Left ventricle myocardium superior (tissue), 1 donor: ENCODE measurements at places on chromosomes 5 and 9.

GRCh38 chr9:105883847-105884246 lies 189.5 kb downstream of the TMEM38B start:
- DNase-seq, result no peak

- no peak for DNase-seq
Observed at GRCh38 chr9:80592413-80592812, 1020.6 kb downstream of the TLE4 start.

DNA sequence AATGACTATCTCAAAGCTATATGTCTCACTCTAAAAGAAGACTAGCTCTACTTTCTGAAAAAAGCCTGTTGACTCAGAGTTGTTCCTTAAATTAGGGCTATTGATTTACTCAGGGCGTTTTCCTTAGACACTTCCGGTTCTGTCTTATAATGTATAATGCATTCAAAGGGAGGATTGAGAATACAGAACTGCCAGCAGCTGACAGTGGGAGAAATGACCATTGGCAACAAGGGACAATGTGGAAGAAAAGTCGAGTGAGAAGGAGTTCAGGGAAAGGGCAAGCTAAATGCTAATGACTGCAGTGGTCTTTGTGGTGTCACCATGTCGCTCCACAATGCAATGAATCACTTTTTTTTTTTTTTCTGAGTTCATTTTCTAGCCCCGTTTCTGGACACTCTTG lies 65.7 kb upstream of the ANKH start:
- no peak for DNase-seq

GRCh38 chr9:88874391-88874790 lies 116.9 kb upstream of the S1PR3 start:
- no peak for DNase-seq

- no peak for DNase-seq
Observed at GRCh38 chr5:56710826-56711590, 104.3 kb upstream of the MAP3K1 start.

DNA sequence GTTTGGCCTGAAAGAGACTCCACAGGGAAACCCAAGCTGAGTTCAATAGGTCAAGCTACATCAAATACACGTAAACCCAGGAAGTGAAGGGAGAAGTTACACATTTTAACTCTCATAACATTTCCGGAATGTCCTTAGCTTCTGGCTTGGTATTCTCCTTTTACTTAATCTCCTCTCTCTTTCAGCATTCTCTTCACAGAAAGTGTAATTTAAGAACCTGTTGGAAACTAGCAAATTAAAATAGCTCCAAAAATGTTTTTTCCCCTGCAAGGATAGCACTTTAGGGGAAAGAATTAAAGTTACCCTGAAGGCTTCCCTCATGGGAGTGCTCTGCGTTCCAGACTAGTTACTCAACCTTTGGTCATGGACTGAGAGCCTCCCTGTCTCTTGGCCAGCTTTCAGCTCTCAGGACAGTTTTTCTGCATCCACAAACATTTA lies 292.7 kb upstream of the TARS1 start:
- DNase-seq, result no peak

DNA sequence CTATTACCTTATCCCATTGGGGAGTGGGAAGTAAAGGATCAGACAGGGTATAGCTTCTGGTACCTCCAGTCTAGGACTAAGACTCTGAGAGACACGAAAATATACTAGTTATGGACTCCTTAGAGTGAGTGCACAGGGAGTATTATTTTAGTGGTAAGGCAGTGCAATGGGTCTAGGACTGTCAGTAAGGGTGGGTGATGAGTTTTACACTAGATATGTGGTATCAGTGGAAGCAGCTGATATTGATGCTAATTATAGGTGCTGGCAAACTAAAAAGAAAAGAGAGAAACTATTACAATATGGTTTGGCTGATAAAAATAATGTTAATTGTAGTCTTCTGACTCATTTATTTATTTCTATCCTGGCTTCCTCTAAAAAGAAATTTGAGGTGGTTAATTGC lies 118.6 kb downstream of the UNC13B start:
- no peak for DNase-seq

- no peak for DNase-seq
Observed at GRCh38 chr9:90162819-90163218, 479.8 kb downstream of the DIRAS2 start.

DNA sequence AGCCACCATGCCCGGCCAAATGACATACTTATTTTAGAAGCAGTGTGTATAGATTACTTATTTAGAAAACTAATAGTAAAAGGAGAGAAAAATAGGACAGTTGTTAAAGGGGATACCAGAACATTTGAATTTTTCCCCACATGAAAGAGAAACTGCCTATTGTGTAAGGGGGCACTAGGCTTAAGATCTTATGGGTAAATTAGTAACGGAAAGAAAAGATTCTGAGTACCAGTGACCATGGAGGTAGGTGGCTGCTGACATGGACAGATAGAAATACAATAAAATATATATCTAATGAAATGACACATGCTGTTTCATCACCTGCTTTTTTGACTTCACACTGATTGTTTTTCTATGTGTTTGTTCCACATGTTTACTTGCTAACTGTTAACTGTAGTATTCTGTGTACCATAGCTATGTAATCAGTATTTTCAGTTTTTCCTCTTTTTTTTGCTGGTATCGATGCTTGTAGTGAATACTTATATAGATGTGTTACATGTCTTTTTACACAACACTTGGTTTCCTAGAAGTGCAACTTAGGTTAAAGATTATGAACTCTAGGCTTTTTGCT lies 3.0 kb upstream of the DNAJC21 start:
- DNase-seq, result no peak

DNA sequence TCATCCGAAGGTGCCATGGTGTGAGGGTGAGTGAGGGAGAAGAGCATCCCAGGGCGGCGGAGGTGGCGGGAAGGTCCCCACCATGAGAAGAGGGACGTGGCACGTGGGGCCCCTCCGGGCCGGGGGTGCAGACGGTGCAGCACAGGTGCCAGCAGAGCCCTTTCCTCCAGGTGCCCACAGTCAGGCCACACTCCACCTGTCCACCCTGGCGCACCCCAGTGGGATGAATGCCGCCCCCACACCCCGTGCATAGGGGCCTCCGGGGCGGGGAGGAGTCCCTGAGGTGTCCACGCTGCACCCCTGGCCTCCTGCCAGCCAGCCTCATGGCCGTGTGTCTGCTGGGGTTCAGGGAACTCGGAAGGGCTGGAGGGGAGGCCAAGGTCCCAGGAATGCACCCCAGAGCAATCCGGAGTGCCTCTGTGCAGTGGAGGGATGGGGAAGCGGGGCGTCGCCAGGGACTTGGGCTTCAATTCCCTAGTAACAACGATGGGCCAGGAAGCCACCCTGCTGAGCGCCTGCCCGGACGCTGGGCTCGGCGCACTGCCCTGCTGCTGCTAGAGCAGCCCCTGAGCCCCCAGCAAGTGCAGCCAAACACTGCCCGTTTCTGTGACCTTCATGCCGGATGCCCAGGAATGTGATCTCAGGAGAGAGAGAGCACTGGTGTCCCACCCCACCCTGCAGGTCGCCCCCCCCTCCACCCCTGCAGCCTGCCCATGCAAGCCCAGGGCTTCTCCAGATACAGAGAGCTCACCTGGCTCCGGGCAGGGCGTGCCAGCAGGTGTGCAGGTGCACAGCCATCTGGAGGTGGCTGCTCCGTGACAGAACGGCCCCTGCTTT lies 8.8 kb upstream of the NACC2 start:
- no peak for DNase-seq

DNA sequence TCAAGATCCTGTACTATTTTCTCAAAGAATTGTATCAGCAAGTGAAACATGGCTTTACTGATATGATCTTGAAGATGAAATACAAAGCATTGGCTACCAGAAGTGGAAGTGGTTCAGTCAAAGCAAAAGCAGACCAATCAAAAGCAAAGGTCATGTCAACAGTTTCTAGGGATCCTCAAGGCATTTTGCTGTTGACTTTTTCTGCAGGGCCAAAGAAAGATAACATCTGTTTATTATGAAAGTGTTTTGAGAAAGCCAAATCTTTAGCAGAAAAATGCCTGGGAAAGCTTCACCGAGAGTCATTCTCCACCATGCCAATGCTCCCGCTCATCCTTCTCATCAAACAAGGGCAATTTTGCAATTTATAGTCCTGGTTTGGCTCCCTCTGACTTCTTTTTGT lies 90.3 kb upstream of the ACO1 start:
- DNase-seq, result no peak

- DNase-seq, result no peak
Observed at GRCh38 chr9:90420768-90421513, 221.7 kb downstream of the DIRAS2 start.

- DNase-seq, result no peak
Observed at GRCh38 chr9:4594545-4594944, 67.5 kb upstream of the PLPP6 start.

GRCh38 chr5:145445027-145445426 lies 390.1 kb downstream of the PRELID2 start:
- no peak for DNase-seq

- no peak for DNase-seq
Observed at GRCh38 chr9:106716820-106717219, 146.1 kb upstream of the ZNF462 start.

- DNase-seq, result no peak
Observed at GRCh38 chr9:117696154-117696553, 8.0 kb upstream of the TLR4 start.

- DNase-seq, result no peak
Observed at GRCh38 chr5:137233726-137234125, 265.4 kb downstream of the SPOCK1 start.

DNA sequence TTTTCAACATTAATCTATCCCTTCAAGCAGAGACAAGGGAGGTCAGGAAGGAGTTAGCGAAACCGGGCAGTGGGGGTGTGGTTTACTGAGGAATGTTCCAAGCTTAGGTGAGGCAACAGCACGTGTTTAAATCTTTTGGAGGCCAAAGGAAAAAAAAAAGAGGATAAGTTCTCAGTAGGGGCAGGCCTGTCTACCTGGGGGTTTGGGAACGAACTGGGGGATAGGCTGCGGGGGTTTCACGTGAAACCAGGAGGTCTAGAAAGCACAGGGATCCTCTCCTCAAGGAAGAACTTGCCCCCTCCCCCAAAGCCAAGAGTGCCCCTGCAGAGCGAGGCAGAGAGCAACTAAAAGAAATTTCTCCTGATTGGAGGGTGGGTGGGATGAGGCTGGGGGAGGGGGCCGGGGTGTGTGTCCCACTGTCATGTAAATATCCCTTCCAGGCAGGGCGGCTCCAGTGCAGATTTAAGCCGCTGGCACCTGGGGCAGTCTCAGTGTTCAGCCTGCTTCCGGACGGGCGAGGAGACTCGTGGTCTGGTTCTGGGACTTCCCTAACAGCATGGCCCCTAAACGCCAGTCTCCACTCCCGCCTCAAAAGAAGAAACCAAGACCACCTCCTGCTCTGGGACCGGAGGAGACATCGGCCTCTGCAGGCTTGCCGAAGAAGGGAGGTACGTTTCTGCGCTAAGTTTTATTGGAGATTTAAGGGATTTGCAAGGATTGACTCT lies 5.5 kb upstream of the SET start:
- peak; percentile 62 for DNase-seq

- no peak for DNase-seq
Observed at GRCh38 chr9:88280816-88281382, 107.3 kb upstream of the SPIN1 start.

GRCh38 chr5:1497795-1498622 lies 25.8 kb downstream of the LPCAT1 start:
- peak; percentile 50 for DNase-seq

DNA sequence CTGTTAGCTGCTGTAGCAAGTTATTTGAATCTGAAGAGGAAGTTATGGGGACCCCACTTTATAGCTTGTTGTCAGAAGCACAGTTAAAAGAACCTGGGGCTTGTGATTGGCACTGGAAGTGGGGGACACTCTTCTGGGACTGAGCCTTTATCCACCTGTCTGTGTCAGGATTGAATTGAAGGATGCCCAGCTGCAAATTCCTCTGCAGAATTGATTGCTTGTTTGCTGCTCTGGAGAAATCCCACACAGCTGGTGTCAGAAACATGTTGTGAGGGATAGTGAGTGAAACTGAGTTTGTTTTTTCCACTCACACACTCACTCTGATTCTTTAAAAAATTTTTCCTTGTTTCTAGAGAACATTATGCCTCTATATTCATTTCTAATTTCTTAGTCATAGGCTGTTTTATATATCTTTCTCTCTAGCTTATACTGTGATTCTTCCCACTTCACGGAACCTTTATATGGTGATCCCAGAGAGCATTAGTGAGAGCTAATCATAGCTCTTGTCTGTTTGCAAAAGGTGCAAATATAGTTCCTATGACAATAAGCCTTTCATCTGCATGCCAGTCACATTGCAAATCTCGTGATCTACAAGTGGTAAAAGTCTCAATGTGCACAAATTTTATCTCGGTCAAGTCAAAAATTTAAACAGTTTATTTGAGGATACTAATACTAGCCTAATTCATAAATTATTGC lies 188.5 kb upstream of the EDIL3 start:
- DNase-seq, result no peak

GRCh38 chr5:110179321-110179720 lies 489.6 kb downstream of the MAN2A1 start:
- DNase-seq, result no peak

DNA sequence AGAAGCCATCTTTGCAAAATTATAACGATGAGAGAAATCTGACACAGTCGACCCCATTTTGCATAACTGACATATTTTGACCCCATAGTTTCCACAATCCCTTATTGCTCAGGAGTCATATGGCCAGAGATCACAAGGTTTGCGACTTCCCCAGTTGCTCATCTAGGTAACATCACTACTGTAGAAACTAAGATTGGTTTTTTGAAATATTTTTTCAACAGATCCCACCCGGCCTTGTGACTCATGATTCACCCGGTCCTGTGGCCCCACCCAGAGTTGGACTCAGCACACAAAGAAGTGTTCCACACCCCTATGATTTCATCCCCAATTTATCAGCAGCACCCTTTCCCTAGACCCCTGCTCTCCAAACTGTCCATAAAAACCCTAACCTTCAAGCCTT lies 50.2 kb downstream of the TIMD4 start:
- DNase-seq, result no peak

DNA sequence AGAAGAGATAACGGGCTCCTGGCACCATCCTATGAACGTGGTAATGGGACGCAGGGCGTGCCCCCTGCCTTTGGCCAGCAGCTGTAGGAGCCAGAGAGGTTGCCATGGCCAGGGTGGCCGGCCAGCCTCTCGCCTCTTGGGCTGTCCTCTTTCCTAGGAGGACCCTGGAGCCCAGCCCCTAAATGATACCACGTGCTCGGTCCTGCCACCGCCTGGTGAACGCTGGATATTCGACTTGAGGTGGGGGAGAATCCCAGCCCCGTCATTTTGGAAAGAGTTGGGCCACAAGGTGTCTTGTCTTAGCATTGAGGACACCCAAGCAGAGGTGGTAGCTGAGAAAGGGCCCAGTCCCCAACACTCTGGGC lies 391 bp upstream of the NRG2 start:
- no peak for DNase-seq

- DNase-seq, result no peak
Observed at GRCh38 chr5:140146523-140146842, 20.7 kb downstream of the IGIP start.

- DNase-seq, result no peak
Observed at GRCh38 chr5:128213340-128213739, 129.8 kb downstream of the SLC12A2 start.

- DNase-seq, result no peak
Observed at GRCh38 chr9:106875529-106875928, 12.6 kb downstream of the ZNF462 start.

- DNase-seq, result no peak
Observed at GRCh38 chr9:76652894-76653293, 111.3 kb upstream of the PCA3 start.

- DNase-seq, result no peak
Observed at GRCh38 chr9:77916820-77917219, 114.8 kb downstream of the GNAQ start.

- no peak for DNase-seq
Observed at GRCh38 chr5:164060786-164061355, 555.5 kb downstream of the MAT2B start.
